GM18507 (cell line): ENCODE measurements at places on chromosomes 5 and 9.
A peak's percentile ranks its signal among the peaks of the same experiment; 100 is the strongest.

- DNase-seq: no peak
These were observed 172.7 kb upstream of the MAST4 start for GRCh38 chr5:66423484-66423883.

DNA sequence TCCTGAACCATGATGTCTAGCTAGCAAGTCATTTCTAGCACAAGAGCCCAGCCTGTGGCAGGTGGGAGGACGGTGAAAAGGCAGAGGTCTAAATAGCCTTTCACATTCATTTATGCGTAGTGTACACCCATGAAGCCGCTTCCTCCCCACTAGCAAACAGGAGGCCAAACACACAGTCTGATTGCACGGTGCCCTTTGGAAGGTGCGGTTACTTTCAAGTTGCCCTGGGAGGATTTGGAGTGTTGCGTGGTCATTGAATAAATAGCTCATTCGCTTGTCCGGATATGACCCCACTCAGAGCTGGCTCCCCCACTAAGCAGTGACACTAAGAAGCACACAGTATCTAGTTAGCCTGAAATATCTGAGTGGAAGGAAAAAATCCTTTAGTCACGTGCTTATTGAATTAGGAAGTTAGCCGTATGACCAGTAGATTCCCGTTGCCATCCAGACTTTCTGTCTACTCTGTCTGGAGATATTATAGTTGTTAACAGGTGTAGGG, 664 bp upstream of the ARSB start:
- peak; percentile 22 for DNase-seq

DNA sequence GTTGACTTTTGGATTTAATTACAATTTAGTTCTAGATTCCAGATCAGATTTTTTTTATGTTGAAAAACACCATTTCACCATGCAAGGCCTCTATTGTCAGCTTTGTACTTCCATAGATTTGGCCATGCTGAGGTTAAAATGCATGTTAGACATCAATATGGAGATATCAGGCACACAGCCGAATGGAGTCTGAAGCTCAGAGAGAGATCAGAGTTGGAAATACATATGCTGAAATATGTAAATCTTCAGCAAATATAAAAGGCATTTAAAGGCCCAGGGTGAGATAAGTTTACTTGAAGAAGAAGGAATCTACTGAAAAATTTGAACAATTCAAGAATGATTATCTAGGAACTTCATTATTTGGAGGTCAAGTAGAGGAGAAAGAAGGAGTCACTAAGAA, 139.6 kb downstream of the CHSY3 start:
- DNase-seq: no peak

- DNase-seq: no peak
These were observed 1129.2 kb downstream of the DTWD2 start for GRCh38 chr5:117859176-117859575.

DNA sequence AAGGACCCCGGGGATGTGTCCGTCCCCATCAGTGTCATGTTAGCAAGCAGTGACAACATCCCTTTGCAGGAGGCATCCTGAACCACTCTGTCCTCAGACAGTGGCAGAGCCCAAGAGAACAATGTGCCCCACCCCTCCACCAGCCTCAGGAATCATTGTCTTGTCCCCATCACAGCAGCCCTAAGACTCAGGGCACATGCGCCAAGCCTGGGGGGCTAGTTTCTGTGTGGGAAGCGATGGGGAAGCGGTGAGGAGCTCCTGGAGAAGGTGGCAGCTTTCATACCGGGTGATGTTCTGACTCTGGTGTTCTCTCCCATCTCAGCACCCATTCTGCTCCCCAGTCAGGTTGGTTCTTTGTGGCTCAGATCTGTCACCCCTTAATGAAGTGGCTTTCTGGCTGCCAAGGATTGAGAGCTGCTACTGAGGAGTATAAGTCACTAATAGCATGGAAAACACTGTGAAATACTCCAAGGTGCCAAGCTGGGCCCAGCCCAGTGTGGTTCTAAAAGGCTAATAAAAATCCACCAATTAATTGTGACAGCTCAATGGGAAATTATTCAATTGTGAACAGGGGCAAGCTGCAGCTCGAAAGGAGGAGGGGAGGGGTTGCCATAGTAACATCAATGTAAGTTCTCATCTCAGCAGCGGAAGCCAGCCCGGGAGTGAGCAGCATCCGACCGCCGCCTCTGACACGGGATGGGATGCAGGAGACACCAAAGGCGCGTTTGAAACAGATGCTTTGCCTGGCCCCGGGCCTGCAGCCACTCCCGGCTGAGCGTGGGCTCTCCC, 4.7 kb downstream of the QRFP start:
- no peak for DNase-seq

DNA sequence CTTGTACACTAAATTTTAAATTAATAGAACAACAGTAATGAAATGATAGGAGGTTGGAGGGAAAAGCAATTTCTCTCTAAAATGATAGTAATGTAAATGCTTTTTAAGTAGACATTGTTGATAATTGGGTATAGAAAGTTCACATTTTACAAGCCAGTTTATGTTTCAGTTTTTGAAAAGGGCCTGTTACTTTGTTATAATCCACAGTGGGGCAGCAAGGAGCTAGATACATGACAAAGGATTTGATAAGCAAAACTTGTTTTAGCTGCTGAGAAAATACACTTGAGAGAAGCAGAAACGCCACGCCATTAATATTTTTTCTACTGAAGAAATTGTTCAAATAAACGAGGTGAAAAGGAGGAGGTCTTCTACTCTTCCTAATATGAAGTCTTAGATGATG, 30.2 kb downstream of the SREK1 start:
- no peak for DNase-seq

DNA sequence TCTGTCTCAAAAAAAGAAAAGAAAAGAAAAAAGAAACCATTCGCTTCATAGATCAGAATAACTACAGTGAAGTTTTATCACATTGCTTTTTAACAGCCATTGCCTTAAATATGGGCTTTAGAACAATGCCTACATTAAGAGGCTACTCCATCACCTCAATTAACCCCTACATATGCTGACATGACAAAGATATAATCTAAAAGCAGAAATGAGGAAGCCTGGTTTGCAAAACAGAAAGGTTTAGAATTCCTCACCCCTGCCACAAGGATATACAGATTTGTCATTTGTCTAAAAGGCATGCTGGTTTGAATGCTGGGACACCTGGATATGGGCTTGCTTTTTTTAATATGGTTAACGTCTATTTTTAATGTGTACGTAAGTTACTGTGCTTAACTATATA, 1353.0 kb upstream of the C9orf72 start:
- no peak for DNase-seq

DNA sequence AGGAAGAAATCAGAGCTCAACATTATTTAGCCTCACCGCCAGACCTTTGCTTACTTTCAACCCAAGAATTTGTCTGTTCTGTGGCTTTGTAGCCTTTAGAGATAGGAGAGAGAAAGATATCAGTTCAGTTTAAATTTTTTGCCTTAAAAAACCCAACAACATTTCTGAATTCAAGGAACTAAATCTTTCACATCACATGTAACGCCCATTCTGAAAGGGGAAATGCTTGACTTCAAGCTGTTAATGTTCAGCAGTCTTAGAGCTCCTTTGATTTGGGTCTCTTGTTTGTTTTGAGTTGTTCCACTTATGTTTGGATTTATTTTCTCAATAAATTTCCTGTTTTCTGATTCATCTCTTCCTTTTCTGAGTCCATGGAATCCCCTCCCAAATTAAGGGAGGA, 294.5 kb downstream of the ARHGAP26 start:
- DNase-seq: no peak

DNA sequence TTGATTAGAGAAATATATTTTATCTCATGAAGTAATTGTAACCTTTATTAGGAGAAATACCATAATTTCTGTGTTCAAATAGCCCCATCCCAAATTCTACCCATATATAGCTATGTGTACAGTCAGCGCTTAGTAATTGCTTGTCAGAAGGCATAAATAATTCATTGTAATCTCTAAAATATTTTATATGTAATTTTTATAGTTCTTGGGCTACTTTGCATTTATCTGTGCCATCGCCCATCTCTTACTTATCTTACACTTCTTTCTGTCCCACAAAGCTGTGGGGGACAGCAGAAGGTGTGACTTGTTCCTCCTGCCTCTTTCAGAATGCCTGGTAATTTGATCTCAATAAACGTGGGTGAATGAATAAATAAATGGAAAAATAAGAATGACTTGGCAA, 5.5 kb downstream of the ADAMTSL1 start:
- no peak for DNase-seq

DNA sequence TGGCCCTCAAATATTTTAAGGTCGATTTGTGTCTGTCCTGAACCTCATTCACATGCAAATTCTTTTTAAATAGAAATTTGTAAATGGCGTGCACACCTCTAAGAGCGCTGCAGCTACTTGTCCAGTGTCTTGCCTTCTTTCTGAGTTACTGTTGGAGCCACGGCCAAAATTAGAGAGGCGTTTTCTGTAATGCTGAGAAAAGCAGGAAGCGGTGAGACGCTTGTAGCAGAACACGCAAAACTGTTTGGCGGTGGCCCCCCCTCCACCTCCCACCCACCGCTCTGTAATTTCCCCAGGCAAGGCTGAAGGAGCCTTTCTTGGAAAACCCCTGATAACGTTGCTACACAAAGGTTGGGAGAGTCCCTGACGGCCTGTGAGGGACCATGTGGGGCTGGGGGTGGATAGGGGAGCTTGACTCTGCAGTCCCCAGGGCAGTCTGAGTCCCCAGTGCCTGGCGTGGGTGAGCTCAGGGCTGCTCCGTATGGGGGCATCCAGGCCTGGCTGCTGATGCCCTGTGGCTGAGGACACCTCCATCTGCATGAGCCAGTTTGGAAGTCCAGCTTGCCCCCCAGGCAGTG, 96.5 kb downstream of the GADD45G start:
- DNase-seq: peak; percentile 25
